H9 (cell line): ENCODE measurements at places on chromosomes 2 and 18.

- no peak for DNase-seq
Observed at GRCh38 chr2:98985905-98986666, 50.1 kb upstream of the CRACDL start.

DNA sequence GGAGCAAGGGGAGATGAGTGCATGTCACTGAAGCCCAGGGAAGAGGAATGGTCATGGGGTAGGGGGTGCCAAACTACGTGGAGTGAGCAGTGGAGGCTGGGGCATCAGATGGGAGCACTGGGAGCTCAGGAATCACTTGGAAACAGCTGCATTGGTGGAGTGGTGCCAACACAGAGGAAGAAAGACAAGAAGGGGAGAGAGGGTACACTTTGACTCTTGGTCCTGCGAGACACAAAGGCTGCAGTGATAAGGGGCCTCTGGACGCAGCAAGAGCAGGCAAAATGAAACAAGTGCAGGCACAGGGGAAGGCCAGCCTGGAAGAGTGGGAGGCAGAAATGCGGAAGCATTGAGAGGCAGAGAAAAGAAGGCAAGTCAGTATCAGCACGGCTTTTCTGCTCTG is 134.7 kb upstream of the SMIM21 start:
- no peak for DNase-seq

DNA sequence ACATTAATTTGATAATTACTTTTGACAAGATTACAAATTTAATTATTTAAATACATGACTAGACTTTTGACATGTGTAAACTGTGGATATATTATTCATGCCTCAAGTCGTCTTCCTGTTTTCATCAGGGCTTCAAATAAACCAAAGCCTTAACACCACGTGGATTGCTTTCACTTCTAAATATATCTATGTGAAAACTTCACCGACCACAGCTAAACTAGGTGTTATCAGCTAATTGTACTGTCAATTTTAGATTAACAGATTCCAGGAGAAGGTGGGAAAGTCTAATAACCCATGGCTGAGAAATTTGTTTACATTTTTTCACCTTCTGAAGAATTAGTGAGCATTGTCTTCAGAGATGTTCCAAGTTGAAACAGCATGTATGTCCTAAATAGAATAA is 494.7 kb upstream of the FAM98A start:
- DNase-seq: no peak

GRCh38 chr2:190980630-190981209 is 33.3 kb downstream of the STAT1 start:
- no peak for DNase-seq

- DNase-seq: no peak
Observed at GRCh38 chr2:145116056-145116455, 596.1 kb upstream of the ZEB2 start.

GRCh38 chr2:240600451-240600961 is 14.0 kb downstream of the CAPN10 start:
- no peak for DNase-seq

DNA sequence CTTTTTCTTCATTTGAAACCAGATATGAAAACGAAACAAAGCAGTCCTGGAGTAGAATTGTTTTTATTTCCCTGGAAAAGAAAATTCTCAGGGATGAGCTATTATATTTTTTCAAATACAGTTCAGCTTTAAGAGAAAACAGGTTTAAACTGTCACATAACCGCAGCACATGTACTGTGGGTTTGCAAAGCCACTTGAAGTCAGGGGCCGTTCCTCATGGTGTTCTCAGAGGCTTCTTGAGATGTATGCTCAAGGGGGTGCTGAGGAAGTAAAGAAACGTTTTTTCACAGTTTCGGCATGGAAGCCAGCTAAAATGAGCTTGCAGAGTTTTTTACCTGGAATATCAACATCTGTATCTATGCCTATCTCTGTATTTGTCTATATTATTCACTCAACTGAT is 225.3 kb downstream of the MC4R start:
- no peak for DNase-seq

DNA sequence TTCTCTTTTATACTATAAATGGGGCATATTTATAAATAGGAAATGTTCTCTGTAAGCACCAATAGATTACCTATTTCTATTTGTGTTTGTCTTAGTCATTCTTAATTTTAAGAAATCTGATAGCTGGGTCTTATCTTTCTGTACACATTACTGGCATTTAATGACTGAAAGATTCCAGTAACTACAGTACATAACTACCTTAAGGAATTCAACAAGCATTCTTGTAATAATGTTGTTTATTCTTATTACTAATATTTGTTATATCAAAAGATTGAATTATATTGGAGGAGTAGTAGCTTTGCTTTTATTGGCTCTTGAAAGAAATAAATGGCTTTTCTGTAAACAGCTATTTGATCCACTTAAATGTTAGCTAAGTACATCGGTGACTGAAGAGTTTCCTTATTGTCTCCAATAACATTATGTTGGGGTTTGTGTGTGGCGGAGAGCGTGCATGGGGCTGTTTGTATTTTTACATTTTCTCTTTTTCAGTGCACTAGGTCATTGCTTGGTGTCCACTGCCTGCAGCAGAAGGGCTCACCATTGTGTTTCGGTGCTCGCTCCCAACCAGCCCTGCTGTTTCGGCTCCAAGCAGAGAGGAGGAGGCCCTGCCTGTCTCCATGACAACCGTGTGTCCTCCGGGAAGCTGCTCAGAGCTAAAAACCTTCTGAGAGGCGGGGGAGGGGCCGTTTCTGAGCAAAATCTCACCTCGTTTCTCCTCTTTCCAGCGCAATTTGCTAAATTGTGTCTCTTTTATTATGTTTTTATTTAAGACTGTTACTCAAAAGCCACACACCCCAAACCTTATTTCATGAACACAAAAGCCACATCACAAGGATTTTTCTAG is 112.5 kb upstream of the SLC38A11 start:
- peak; percentile 93 for DNase-seq

GRCh38 chr2:50930726-50931125 is 101.2 kb downstream of the NRXN1 start:
- no peak for DNase-seq

- no peak for DNase-seq
Observed at GRCh38 chr2:201911372-201911771, 105.0 kb downstream of the CDK15 start.

DNA sequence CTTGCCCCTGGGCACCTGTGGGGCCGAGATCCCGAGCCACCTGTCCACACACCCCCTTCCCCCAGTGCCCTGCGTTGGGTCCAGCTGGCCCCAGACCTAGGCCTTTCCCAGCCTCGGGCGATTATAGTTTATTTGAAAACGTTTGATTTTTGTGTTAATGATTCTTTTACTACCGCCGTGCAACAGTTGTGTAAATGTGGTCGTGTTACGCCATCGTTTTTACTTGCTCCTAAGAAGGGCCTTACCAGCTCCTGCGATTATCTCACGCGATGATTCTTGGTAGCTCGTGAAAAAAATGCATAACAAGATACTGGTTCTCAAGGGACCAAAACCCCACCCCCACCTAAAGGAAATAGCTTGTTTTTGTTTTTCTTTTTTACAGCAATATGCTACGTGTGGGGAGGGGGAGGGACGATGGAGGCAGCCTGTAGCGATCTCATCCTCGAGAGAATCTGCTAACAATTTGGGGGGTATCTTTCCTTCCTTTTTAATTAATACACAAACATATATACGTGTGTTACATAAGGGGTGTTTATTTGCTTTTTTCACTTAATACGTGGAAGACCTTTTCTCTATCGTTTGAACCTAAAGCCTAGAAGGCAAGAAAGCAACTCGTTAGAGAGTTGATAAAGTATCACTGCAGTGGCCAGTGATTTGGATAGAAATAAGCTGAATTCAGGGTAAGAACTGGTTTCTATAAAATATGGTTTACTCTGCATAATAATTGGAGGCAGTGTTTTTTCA is 1.0 kb downstream of the ZDBF2 start:
- no peak for DNase-seq

DNA sequence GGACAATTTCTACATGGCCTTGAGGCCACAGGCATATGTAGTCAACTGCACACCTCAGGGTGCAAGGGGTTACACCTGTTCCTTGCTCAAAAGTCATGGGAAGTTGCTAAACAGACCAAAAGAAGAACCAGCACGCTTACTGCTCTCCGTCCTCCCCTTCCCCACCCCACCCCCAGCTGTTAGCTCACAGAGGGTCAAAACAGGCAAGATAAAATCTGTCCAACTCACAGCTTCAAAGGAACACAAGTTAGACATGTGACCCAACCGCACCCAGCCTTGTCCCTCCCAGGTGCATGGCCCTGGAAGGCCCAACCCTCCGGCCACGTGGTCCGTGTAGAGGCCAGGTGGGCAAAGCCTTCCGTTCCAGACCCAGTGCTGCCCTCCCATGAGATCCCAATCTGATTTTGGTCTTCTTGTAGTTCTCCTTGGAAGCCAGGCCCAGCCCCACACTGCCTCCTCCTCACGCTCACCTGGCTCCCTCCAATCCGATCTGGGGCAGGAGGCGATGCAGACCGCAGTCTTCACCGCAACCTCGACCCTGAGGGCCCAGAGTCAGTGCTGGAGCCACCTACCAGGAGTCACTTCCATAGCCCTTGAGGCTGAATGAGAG is 14.5 kb upstream of the ASPRV1 start:
- no peak for DNase-seq

DNA sequence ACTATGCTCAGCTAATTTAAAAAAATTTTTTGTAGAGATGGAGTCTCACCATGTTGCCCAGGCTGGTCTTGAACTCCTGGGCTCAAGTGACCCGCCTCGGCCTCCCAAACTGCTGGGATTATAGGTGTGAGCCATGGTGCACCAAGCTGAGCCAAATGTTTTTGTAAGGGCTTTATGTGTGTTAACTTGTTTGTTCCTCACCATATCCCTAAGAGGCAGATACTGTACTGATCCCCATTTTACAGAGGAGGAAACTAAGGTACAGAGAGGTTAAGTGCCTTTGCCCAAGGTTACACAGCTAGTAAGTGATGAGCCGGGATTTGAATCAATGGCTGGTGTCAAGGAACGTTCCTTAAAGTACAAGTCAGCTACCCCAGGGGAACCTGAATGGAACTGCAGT is 85.3 kb upstream of the KLF7 start:
- no peak for DNase-seq

GRCh38 chr2:74573747-74574562 is 19.4 kb downstream of the DOK1 start:
- DNase-seq: no peak

- no peak for DNase-seq
Observed at GRCh38 chr2:44450806-44451205, 89.1 kb downstream of the CAMKMT start.

DNA sequence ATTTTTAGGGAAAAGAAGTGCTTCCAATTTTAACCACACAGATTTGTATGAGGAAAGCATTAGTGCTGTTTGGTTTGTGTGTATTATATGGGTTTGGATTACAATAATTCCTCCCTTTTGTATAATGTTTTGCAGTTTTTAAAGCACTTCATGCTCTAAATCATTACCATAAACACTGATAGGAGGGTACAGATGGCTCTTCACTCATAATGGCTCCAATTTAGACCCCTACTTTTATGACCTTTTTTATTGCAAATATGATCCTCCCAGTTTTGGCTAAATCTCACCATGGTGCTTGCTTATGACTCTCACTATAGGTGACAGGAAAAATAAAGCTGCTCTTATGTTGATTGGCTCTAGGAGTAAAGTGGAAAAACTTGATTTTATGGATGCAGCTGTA is 23.8 kb upstream of the TMEM17 start:
- DNase-seq: no peak

- no peak for DNase-seq
Observed at GRCh38 chr2:16330982-16331381, 334.7 kb downstream of the CYRIA start.

DNA sequence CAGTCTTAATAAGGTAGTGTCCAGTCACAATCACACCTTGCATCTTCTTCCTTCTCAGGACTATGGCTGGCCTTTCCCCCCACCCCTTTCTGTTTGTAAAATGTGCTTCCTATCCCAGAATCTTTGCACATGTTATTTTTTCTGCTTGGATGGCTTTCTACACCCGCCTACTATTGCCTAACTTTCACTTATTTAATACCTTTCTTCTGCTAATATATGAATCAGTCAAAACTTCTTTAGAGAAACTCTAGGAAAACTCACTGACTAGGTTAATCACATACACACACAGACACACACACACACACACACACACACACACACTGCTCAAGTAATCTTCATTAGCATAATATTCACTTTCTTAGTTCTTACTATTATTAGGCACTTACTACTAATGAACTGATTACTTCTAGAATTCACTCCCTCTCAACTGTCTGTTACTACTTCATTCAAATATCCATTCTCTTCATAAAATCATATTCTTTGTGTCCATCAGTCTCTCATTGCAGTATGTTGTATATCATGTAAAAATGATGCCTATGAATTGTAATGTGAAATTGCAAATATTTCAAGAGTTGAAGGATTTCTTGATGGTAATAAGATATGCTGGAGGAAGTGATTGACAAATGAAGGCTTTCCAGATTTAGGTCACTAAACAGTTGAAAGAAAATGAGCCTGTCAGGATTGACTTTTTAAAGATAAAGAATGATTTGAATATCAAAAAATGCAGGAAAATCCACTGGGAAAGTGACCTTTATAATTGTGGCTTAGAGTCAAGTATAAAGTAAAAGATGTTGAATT is 51.2 kb downstream of the CLIP4 start:
- no peak for DNase-seq

GRCh38 chr2:145736871-145737270 is 1217.0 kb upstream of the ZEB2 start:
- DNase-seq: no peak

DNA sequence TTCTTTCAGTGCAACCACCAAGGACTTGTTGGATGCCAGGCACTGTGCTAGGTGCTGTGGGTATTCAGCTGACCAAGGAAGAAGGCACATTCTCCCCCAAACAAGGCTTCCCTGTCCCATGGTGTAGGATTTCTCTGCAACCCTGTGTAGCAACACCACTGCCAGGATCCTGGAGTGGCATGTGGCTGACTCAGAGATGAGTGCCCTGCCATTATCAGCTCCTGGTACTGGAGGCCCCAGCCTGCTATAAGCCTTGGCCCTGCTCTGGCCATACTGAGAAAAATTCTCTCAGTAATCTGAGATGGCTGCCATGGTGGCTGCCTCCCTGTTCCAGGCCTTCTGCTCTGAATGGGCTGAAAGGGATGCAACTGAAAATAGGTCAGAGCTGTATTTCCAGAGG is 4.3 kb downstream of the SMYD5 start:
- DNase-seq: no peak
